Activated naive CD4-positive, alpha-beta T cell treated with anti-CD3 and anti-CD28 coated beads, Interleukin-2, amount 10 ng/mL, durations not matched to agents 7 days and 5 days (primary cell): ENCODE measurements at places on chromosomes 13 and 19.

DNA sequence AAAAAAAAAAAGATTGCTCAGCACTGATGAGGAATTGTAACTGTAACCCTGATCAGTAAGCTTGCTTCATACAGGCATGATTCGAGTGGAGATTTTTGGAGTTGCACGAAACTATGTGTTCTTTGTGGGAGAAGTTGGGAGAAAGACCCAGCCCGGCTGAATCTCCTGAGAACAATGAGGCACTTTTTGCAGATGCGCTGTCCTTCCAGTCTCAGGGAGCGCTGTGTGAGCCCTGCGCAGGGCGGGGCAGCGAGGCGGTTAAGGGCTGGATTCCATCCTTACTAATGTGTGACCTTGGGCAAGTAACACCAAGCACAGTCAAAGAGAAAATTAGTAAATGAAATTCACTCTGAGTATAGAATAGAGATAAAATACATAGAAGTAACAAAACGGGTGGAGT, 76.9 kb downstream of the SIPA1L3 start:
- no peak overlapping the region for H3K27ac ChIP-seq
- no peaks in the 10 kb centered on the region for H3K27me3 ChIP-seq
- H3K4me1 ChIP-seq, result peaks cover 12% of the 10 kb centered on the region
- no peak overlapping the region for H3K4me3 ChIP-seq
- no peak for DNase-seq
- H3K36me3 ChIP-seq, result no peaks in the 10 kb centered on the region

- no peak for DNase-seq
- peaks cover 28% of the 10 kb centered on the region for H3K36me3 ChIP-seq
- no peak overlapping the region for H3K4me3 ChIP-seq
Measured at GRCh38 chr13:73810647-73811046, 323.6 kb downstream of the KLF12 start.

DNA sequence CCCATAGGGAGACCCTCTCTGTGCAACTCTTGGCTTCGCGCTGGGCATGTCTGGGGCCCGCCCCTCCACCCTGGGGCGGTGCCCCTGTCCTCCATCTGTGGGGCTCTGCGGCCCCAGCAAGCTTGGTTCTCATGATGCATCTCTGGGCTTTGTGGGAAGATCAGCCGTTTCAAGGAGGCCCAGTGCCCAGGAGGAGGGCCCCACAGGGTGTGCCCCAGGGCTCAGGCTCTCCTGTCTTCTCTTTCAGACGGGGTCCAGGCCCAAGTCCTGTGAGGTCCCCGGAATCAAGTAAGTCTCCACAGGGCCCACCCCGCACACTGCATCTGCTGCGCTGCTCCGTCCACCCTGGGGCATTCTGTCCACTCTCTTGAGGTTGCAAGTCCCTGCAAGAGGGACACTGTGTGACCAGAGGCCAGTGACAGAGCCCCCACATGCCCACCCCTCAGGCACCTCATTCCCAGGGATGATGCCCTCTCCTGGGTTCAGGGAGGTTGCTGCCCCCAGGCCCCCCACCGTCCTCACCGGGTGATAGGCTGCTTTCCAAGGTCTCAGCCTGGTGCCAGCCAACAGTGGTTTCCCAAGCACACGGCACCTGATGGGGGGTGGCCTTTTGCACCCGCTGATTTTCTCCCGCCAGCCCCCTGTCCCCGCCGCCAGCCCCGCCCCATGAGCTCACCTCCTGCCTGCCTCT, 31.7 kb downstream of the COMP start:
- no peaks in the 10 kb centered on the region for H3K36me3 ChIP-seq
- DNase-seq, result no peak
- H3K4me1 ChIP-seq, result no peaks in the 10 kb centered on the region
- H3K27me3 ChIP-seq, result no peaks in the 10 kb centered on the region
- H3K27ac ChIP-seq, result no peak overlapping the region

DNA sequence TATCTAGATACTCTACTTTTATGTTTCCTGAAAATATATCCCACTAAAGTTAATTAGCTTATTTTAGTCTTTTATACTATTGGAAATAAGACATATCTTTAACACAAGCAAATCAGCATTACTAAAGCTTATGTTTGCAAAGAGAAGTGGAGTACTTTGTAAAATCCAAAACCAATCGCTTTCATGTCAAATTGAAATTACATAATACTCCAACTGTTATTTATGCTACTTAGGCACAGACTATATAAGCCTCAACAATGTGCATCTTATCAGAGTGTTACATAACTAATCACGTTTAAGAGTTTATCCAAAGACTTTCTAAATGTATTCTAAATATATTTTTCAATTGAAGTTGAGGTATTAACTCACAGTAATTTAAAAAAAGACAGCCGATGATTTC, 200.0 kb downstream of the PCDH20 start:
- no peak overlapping the region for H3K27ac ChIP-seq
- H3K4me1 ChIP-seq, result no peaks in the 10 kb centered on the region
- H3K4me3 ChIP-seq, result no peak overlapping the region
- H3K27me3 ChIP-seq, result no peaks in the 10 kb centered on the region
- DNase-seq, result no peak
- no peaks in the 10 kb centered on the region for H3K36me3 ChIP-seq

- H3K27ac ChIP-seq, result no peak overlapping the region
- peaks cover 60% of the 10 kb centered on the region for H3K36me3 ChIP-seq
- no peaks in the 10 kb centered on the region for H3K4me1 ChIP-seq
- no peak for DNase-seq
- H3K27me3 ChIP-seq, result no peaks in the 10 kb centered on the region
- no peak overlapping the region for H3K4me3 ChIP-seq
Measured at GRCh38 chr19:19006213-19006612, 27.1 kb downstream of the SUGP2 start.

DNA sequence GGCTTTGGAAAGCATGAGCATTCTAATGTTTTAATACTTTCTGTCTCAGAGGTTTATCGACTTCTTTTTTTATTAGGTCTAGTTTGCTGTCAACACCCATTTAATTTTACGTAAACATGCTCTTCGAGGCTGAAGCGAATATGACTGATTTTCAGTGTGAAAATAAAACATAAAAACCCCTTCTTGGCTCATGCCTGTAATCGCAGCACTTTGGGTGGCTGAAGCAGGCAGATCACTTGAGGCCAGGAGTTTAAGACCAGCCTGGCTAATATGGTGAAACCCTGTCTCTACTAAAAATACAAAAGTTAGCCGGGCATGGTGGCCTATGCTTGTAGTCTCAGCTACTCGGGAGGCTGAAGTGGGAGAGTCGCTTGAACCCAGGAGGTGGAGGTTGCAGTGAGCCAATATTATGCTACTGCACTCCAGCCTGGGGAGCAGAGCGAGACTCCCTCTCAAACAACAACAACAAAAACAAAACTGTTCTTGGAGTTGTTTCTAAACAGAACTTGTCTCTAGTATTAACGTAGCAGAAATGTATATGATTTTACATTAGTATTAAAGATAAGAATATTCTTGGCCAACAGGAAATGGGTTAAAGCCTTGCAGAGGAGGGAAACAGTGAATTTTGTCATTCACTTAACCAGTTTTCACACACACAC, 7.1 kb upstream of the IGFL3 start:
- peaks cover 41% of the 10 kb centered on the region for H3K27me3 ChIP-seq
- DNase-seq, result no peak
- no peak overlapping the region for H3K4me3 ChIP-seq
- H3K27ac ChIP-seq, result no peak overlapping the region
- peaks cover 9% of the 10 kb centered on the region for H3K4me1 ChIP-seq
- no peaks in the 10 kb centered on the region for H3K36me3 ChIP-seq
